ENCODE measurements at places on chromosomes 7 and 10.

DNA sequence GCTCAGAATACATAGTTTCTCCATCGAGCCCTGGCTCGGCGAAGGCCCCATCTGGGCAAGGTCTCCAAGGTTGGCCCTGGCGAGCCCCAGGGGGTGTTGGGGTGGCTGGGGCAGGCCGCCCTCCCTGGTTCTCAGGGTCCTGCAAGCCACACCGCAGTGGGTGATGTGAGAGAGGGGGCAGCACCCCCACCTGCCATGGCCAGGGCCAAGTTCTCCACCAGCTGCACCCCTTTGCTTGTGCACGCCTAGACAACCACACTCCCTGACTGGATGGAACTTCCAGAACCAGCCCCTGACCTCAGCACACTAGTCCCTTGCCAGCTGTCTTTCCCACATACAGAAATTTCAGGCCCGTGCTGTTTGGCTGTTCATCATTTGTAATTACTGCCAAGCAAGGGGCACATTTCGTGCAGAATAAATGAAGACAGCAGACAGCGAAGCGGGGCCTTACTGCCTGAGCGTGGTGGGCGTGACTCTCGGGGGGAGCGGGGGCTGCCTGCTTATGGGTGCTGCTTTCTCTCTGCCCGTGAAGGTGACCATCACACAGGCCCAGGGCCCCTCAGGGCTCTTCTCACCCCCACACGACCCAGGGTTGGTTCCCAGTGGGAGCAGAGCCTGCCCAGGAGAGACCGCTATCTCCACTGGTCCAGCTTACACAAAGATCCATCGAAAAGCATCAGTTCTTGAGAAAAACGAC, 85.9 kb downstream of the ADARB2 start:
- no peak for DNase-seq

DNA sequence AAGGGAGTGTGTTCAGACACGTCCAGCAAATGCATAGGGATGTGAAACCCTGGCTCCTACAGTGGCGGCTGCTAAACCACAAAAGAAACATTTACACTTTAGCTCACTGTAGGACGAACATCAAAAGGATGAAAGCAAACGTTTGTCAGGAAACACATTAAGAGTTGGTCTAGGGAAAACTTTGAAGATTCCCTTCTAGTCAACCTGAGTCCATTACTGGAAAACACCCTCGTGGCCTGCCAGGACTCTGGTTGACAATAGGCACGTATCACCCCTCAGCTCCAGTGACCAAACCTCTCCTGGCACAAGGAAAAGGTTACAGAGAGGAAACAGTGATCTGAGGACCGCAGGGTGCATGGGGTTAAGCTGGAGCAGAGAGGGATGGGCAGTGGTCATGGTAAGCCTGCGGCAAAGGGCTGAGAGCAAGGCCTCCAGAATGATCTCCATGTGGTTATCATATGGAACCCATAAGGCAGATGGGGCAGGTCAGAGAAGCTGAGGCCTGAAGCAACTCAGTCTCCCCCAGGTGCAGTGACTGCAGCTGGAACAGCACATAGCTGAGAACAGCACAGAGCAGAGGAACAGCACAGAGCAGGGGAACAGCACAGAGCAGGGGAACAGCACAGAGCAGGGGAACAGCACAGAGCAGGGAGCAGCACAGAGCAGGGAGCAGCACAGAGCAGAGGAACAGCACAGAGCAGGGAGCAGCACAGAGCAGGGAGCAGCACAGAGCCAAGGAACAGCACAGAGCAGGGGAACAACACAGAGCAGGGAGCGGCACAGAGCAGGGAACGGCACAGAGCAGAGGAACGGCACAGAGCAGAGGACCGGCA, 49.9 kb downstream of the CHST15 start:
- DNase-seq = no peak

- DNase-seq = no peak
These were observed 316.0 kb downstream of the PTPRN2 start for GRCh38 chr7:158271646-158272045.

GRCh38 chr7:55075464-55076021, 56.7 kb downstream of the EGFR start:
- DNase-seq = no peak

DNA sequence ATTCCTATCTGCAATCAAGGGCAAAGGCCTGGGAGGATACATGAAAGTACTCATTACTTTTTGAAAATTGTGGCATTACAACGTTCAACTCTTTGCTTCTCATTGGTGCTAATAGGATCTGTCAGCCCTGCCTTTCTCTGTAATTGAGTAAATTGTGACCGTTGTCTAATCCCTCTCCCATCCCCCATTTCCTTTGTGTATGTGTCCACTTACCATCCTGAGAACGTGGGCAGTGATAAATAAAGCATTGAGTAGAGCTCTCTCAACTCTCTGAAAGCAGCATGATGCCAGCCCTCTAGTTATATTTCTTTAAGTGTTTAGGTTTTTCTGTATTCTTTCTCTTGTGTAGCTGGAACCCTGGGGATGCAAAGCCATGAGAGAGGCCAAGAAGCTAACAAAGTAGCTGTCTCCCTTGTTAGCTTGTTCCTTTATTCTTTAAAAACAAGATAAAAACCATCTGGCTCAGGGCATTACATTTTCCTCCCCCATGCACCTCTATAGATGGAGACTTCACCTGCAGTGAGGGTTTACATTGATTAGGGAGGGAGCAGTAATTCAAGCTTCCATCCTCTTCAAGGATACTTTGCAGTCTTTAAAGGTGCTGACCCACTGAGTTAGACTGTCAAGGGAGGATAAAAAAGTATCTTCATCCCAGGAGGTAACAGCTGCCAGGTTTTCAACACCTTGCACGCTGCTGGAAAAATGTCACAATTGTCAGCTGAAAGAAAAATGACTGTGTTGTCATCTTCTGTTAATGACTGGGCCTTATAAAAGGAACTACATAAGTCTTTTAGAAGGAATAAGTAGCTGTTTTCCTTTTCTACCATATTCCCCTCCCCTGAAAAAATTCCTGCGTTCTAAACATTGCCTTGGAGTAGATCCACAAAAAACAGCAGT, 112.3 kb downstream of the BTRC start:
- no peak for DNase-seq

Data from Caco-2 (cell line).